ENCODE measurements at places on chromosomes 12 and 14.

DNA sequence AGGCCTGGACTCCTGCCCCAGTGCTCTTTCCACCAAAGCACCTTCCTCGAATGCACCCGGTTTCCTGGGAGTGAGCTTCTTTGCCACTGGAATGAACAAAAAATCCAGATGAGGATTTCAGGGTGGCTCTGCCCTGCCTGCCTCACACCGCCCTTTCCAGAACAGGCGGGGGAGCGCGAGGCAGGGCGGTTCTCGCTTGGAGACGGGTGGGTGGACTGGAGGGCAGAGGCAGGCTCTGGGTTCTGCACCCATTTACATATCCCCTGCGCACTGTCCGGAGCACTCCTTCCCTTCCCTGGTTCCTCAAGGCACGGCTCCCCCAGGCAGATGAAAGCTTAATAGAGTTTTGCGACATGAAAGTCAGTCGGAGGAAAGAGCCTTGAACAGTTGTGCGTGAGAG lies 69.7 kb upstream of the DLK1 start:
- no peak for DNase-seq

DNA sequence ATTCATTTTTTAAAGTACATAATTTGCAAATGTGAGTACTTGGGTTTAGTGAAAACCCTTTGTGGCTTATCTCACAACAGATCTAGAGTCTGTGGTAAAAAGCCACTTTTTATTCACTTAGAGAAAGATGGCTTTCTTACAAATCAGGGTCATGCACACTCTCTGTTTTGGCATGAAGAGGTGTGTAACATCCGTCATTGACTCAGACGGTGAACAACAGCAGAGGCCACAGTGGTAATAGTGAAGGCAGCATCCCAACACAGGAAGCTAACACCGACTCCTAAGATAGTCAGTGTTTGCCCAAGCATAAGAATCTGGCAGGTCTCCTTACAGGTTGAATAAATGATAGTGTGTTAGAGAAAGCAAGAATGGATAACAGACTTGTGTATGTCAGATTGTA lies 593.0 kb downstream of the SOX5 start:
- no peak for DNase-seq

DNA sequence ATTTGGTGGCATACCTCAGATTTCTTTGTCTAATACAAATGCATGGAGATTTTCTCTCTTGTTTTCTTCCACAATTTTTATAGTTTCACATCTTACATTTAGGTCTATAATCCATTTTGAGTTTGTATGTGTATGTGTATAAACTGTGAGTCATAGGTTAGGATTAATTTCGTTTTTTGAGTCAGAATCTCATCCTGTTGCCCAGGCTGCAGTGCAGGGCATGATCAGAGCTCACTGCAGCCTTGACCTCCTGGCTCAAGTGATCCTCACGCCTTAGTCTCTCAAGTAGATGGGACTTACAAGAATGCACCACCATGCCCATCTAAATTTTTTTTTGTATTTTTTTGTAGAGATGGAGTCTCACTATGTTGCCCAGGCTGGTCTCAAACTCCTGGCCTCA lies 71.6 kb downstream of the OTOGL start:
- no peak for DNase-seq

DNA sequence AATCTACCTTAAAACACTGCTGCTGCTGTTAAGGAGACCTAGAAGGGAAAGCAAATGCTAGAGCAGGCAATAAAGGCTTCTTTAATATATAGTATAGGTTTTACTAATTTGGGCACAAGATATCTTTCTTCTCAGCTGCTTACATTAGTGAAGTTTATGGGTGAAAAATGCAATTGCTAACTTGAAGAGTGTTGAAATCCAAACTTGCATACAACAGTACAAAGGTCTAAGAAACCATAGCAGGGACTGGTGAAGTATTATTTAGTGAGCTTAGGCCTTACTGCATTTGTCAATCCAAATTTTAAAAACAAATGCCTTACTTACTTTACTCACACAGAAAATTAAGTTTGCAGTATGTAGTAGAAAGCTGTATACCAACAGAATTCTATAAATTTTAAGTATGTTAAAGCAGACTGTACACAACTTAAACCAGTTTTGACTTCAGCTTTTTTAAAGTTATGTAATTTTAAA lies 1.4 kb upstream of the AP4S1 start:
- DNase-seq = no peak

DNA sequence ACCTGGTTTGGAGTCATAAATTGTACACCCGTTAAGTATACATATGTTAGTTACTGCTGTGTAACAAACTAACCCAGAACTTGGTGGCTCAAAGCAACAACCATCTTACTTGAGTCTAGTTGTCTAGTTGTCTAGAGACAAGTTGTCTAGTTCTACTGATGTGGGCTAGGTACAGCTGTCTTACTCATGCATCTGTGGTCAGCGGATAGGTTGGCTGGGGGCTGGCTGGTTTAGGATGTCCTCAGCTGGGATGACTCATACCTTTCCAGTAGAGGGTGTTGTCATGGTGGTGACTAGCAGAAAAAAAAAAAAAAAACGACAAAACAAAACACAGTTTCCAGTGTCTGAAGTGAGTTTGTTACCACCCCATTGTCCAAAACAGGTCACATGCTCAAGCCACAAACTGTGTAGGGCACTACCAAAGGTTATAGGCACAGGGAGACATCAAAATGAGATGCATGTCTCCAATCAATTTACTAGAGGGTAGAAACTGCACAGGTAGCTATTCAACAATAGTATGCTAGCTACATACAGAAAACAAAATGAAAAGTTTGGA lies 680.3 kb downstream of the MED13L start:
- DNase-seq = no peak

- DNase-seq = no peak
These were observed at the start of gene C12orf56 for GRCh38 chr12:64390275-64390851. TSS of gene C12orf56 (minus strand) at chr12:64390758. CDS start at chr12:64390565, 193 bp downstream.

- no peak for DNase-seq
These were observed 53.8 kb downstream of the TMCC3 start for GRCh38 chr12:94596596-94596995.

DNA sequence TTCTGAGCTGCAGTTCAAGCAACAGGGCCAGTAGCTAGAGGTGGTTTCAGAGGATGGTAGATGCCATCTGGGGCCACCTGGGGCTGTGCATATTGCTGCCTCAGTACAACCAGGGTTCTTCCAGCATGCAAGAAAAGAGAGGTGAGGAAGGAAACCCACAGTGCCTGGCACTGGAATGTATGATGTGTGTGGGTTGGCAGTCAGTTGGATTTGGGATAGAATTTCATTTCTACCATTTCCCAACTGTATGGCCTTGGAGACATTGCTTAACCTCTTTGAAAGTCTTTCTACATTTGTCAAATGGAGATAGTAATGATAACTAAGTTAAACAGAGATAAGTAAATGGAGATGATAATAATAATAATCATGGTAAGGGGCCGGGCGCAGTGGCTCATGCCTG lies 10.2 kb upstream of the LRRC10 start:
- DNase-seq = no peak

DNA sequence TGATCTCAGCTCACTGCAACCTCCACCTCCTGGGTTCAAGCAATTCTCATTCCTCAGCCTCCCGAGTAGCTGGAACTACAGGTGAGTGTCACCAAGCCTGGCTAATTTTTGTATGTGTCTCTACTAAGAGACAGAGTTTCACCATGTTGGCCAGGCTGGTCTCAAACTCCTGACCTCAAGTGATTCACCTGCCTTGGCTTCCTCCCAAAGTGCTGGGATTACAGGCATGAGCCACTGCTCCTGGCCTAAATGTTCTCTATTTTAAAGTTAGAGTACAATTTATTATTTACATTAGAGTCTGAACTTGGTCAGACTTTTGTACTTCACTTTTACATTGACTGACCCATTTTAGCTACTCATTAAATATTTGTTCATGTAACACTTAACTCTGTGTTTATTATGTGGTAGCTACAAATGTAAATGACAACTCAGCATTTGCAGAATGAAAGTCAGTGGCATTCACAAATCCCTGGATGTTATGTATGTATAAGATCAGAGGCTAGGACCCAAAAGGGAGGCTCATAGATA lies 409.6 kb downstream of the APAF1 start:
- no peak for DNase-seq

DNA sequence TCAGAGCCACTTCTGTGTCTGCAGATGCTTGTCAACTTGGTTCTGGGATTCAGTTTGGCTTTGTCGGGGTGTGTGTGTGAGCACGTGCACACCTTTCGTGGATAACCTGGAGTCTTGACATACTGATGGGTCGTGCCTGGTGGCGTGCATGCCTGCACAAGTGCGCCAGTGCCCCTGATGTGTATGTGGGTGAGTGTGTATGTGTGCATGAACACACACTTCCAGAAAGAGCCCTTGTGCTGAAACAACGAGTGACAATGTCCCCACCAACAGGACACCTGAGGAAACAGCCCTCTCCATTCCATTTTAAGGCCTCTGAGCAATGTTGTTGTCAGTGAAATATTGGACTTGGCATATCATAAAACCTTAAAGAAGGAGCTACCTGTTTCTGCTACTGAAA lies 53.9 kb downstream of the SMUG1 start:
- DNase-seq = no peak

DNA sequence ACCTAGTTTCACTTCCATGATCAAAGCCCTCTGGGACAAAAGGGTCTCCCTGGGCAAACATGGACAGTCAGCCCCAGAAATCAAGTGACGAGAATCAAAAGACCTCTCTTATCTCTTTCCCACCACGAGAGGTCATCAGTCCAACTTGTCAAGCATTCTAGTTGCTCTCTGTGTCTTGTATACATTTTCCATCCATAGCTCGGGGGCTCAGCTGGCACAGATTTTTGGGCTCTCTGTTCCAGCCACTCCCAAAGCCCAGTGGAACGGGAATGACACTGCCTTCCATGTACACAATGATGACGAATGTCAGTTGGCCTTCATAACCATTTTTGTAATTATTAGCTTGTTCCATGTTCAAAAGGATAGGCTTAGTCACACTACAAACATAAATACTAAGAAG lies 29.7 kb downstream of the NOS1 start:
- no peak for DNase-seq

- DNase-seq = no peak
These were observed 2.6 kb downstream of the SOAT2 start for GRCh38 chr12:53105712-53106439.

DNA sequence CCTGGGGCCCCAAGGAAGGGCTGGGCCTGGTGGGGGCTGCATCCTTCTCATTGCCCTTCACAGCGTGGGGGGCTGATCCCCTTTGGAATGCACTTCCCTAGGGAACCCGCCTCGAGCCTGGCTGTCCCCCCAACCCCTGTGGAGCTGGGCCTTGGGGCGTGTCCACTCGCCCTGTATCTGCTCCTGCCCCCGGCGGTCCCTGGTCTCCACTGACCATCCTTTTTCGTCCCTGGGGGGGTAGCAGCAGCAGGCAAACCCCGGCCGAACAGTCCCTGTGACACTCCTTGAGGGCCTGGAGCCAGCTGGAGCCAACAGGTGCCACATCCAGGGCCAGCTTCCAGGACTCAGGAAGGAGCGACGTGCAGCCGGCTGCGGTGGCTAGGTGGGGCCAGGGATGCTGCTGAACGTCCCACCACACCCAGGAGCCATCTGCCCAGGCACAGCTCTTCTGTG lies 9.4 kb upstream of the GPR132 start:
- no peak for DNase-seq

Data from GF-D8 (cell line).